ENCODE measurements at places on chromosomes 12 and 14.

GRCh38 chr14:25237845-25238244 lies 187.9 kb upstream of the STXBP6 start:
- DNase-seq = no peak

GRCh38 chr14:96062506-96062905 lies 23.3 kb downstream of the C14orf132 start:
- DNase-seq = no peak

- DNase-seq = peak; percentile 65
Measured at GRCh38 chr12:106223485-106224354, 24.1 kb downstream of the CKAP4 start.

GRCh38 chr14:81437244-81437643 lies 37.1 kb upstream of the STON2 start:
- DNase-seq = no peak
